Amygdala (tissue), 56 donors: ENCODE measurements at places on chromosomes 2 and 18.

GRCh38 chr2:144455987-144456386 is 63.9 kb downstream of the ZEB2 start:
- DNase-seq, result no peak

DNA sequence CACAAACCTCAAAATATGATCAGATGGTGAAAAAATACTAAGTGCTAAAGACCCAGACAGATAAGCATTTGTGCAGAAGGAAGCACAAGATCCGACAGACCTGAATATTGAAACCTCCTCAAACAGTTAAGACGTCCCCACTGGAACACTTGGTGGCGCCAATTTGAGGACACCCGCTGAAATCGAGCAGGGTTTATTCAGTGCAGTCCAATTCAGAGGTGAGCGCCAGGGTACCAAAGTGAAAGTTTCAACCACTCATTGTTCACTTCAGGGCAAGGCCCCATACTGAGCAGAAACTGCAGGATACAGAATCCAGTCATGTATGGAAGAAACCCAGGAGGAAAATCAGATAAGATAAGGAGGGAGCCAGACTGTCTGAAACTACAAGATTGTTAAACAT is 417.6 kb downstream of the LRRTM4 start:
- DNase-seq, result no peak

DNA sequence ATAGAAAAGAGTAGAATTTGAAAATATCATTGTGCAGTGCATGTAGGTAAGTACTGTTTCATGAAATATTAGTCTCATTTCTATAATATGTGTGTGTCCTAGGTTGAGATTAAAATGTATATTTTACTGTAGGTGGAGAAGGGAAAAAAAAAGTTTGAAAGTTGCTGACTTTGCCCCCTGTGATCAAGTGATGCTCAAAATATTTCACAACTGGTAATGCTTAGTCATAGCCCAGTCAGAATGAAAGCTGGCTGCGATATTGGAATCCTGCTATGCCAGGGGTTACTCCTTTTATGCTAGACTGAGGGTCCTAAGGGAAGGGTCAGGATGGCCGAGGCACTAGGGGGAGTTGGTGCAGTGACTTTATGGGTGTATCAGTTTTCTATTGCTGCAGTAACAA is 19.5 kb upstream of the CFAP36 start:
- DNase-seq, result no peak

DNA sequence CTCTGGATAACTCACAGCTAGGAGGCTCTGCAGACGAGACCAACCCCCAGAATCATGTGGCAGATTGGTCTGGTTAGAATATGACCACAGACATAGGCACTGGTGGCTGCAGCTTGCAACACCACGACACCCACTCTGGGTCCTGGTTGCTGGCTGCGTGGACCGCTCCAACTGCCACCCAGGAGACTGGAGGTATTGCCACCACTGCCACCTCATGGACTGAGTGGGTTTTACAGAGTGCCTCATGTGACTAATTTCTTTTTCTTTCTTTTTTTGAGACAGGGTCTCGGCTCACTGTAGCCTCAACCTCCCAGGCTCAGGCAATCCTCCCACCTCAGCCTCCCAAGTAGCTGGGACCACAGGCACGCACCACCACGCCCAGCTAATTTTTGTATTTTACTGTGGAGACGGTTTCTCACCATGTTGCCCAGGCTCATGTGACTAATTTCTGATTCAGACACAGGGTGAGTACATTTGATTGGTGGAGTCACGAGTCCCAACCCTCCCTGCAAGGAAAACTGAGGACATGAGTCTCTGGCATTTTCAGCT is 29.9 kb upstream of the NT5DC4 start:
- DNase-seq, result peak; percentile 28

GRCh38 chr2:74080346-74080745 is 67.4 kb downstream of the BOLA3 start:
- DNase-seq, result no peak

DNA sequence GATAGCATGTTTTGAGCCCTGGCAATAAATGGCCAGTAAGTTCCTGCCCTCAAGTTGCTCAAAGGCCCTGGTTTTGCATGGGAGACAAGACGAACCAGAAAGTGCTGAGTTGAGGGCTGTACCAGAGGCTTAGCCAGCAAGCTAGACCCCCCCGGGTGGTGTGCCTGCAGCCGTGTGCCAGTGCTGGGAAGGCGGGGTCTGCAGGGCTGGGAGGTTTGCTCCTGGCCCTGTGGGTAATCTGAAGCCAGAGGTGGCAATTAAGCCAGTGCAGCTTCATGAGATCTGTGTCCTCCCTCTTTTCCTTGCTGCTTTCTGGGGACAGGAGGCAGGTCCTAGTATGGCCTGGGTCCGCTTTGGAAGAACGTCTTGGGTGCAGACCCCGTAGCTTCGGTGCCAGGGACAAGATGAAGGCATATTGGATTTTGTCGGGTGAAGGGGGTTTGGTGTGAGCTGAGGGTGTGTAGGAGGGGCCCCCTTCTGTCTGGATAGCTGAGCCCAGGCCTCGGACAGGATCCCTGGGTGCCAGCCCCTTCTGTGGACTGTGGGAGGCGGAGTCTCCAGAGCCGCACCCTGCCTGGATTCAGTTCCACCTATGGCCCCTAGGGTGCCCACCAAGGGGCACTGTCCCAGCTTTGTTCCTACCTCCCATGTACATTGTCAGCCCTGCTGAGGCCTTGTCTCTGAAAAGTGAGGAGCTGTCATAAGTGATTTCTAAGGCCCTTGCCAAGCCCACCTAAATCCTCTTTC is 15.6 kb downstream of the ATOH8 start:
- DNase-seq, result no peak

DNA sequence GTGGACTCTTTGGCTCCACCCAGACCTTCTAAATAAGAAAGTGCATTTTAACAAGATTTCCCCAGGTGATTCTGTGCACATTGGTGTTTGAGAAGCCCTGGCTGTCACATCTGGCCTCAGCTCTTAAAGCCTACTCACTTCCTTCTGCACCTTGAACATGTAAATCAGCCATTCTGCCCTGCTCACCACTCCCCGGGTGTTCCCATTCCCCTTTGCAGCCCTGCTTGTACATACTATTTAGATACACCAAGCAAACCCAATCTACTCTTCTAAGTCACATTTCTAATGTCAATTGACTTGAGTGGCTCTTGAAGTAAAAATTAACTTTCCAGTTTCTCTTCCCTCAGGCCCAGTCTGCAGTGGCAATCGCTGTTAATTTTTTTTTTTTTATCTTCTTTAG is 13.1 kb upstream of the SCN1A start:
- no peak for DNase-seq

- DNase-seq, result no peak
These were observed 26.5 kb upstream of the PIK3C3 start for GRCh38 chr18:41928581-41928980.

DNA sequence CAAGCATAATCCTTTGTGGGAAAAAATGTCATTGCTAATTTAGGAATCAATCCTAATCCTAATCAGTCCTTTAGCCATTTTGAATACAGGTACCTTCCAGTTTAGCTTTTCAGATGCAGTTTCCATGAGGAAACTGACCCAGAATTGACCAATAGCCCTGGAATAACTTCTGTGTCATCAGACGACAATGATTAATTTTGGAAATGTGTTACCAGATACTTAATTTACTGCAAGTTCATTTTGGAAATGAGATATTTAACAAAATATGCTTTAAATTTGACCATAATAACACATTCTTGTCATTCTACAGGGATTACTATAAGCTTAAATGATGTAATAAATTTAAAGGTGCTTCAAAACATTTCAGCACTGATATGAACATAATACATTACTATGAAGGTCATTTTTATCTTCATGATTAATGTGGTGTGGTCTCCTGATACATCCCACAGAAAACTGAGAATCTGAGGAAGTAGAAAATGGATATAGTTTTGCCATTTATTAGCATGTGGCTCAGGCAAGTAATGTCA is 129.8 kb upstream of the SH3BP4 start:
- DNase-seq, result no peak

GRCh38 chr2:128411431-128411830 is 92.8 kb upstream of the HS6ST1 start:
- DNase-seq, result no peak

DNA sequence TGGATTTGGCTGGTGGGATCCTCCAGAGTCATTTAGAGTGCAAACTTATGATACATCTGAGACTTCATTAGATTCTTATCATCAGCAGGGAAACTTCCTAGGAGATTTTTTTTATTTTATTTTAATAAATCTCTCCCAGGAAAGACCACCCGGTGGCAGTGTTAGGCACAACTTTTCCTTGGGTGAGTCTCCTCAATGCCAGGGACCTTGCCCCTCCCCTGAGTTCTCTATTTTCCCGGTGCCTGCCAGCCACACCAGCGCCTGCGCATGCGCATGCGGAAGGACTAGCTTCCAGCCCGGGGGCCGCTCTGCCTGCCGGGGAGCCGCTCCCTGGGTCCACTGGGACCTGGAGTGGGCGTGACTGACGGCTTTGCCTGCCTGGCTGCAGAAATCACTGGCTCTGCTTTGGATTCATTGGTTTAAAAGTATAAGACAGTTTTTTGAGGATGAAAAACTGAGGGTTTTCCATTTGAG is 86.6 kb downstream of the TMEM182 start:
- peak; percentile 57 for DNase-seq

DNA sequence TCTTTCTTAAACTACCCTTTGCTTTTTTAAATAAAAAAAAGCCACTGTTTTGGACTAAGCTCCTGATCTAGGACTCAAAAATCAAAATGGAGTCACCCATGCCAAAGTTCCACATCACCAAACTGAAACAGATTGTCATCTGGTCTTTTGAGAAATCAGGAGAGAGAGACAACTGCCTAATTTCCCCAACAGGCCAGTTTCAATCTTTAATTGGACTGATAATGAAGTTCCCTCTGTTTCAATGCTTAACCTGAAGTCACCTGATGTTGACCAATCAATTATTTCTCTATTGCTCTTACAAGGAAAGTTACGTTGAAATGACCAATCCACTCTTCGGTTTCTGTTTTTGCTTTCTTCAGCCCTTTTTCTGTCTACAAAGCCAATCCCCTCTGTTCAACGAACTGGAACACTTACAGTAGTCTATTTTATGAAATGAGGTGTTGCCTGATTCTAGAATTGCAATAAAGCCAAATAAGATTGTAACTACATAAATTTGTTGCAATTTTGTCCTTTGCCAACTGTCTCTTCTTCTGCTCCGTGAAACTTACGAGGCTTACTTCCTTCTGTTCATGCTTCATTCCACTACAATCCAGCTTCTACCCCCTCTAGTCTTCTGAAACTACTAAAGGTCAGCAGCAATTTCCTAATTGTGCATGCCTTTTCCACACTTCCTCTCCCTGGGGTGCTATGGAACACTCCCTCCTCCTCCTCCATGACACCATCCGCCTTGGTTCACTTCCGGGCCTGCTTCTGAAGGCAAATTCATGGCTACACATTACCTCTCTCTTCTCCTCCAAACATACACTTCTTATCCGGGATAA is 95.2 kb upstream of the CD302 start:
- no peak for DNase-seq

DNA sequence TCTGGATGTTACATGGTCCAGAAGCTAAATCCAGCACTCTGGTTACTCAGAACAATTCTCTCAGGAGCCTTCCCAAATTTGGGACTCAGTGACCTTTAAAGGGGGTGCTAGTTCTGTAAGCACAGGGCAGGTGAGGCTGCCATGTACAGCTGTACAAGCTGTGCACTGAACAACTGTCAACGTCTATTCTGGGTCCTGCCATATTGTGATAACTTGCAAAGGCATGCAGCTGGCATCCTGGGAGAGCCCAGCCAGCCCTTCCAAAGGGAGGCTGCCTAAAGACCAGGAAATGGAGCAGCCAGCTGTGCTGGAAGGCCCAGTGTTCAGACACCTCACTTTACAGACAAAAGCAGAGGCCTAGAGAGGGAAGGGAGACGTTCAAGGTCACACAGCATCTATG is 204.8 kb downstream of the KLHL29 start:
- no peak for DNase-seq

DNA sequence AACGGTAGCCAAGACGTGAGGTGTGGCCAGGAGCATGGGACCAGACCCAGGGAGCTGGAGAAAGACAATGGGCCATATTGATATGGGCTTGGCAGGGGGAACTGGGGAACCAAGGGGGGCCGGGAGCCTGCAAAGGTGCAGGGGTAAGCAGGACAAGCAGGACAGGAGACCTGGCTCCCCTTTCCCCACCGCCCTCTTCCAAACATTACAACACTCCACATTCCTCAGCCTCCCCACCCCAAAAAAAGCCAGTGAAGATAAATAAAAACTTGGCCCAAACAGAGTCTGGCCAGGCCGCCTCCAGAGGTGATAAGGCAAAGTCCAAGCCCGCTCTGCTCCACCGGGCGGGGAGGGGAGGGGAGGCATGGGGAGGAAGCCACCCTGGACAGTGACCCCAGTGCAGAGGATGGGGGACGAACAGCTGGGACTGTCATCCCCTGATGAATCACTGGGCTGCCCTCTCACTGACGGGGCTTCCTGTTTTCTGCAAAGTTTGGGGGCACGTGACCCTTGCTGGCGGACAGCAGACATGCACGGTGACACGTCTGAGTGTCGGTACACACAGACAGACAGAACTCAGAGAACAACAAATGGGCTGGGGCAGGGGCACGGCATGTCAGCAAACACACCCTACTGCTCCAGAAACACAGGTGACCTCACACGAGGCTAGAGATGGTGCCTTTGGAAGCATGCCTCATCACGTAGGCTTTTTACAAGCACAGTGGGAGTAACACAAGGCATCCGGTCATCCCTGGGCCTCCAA is 100.2 kb downstream of the TNS1 start:
- no peak for DNase-seq

GRCh38 chr18:62808123-62808522 is 92.8 kb downstream of the PHLPP1 start:
- no peak for DNase-seq

- no peak for DNase-seq
These were observed 358.6 kb downstream of the METTL4 start for GRCh38 chr18:2212598-2213205.

GRCh38 chr2:226883296-226883795 is 47.5 kb downstream of the RHBDD1 start:
- no peak for DNase-seq

- no peak for DNase-seq
These were observed 10.9 kb upstream of the ADAM23 start for GRCh38 chr2:206432193-206433082.

DNA sequence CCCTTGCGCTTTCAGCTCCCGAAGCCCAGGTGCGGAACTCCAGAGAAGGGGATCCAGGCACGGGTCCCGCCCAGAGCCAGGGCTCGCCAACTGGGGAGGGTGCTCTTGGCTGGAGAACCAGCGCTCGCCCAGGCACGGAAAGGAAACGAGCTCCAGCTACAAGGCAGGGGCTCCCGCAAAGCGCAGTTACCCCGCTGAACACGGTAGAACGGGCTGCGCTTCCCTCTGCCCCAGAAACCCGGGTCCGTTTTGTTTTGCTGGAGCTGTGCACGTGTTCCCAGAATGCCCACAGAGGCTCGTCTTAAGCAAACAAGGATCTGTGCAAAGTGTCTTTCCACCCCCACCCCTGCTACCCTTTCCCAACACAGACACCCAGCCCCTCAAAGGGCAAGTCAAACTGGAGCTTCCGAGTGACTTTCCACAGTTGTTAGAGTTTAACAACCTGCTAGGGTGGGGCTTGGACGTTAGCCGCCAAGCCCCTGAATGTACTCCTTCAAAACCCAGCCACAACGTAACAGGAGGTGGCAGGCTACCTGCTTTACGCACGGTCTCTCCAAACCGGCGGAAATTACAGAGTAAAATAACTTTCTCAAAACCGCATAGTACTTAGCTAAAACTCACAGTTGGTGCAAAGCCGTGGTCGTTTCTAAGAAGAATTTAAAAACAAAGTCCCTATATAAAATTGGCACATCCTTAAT is 775 bp downstream of the RNF125 start:
- no peak for DNase-seq
